ENCODE measurements at places on chromosomes 1 and 21. TPM values are rescaled to one million over a fixed set of nuclear protein-coding genes. Genes with fewer than 3 reads are reported as not detected.

The CTH gene
- 2.1 TPM for total RNA-seq

The LCE6A gene
- total RNA-seq = not detected

The CAPN8 gene
- not detected for total RNA-seq

The HCRTR1 gene
- 0.26 TPM for total RNA-seq

The KLF17 gene
- total RNA-seq = 0.26 TPM

Data from aortic smooth muscle cell (primary cell).